Ascending aorta (tissue), 2 donors: ENCODE measurements at places on chromosomes 5 and 9. TPM values are rescaled to one million over a fixed set of nuclear protein-coding genes. Genes with fewer than 3 reads are reported as not detected.
A peak's percentile ranks its signal among the peaks of the same experiment; 100 is the strongest.

GRCh38 chr5:157860898-157861890, 2.2 kb upstream of the CLINT1 start:
- no peak for DNase-seq
- H3K27me3 ChIP-seq = no peaks in the 10 kb centered on the region
- no peaks in the 10 kb centered on the region for H3K36me3 ChIP-seq
- H3K4me1 ChIP-seq = peaks cover 18% of the 10 kb centered on the region
- no peak overlapping the region for H3K27ac ChIP-seq

DNA sequence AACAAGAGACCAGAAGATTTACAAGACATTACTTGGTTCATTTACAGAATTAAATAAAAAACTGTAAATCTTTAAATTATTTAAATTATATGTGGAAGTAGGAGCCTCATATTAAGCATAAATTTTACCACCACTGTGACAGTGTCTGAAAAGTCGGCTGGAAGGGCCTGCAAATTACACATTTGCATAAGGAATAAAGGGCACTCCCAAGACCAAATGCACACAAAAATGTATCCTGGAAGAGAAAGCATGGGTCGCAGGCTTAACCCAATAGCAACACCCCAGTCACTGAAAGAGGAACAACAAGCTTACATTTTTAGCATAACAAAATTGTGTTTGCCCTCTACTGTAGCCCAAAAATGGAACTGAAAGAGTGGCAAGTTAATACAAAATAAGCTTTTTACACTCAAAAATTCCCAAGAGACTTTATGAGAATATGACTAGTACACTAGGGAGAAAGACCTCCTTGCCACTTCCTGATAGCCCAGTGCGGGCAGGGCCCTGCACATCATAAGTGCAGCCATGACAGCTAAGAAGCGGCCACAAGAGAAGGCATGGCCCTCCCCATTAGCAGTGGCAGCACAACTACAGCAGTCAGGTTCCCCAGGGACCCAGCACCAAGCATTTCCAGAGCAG, 482.0 kb downstream of the DTWD2 start:
- H3K27me3 ChIP-seq = no peaks in the 10 kb centered on the region
- H3K27ac ChIP-seq = no peak overlapping the region
- H3K36me3 ChIP-seq = no peaks in the 10 kb centered on the region
- no peak overlapping the region for H3K4me3 ChIP-seq
- DNase-seq = no peak
- H3K4me1 ChIP-seq = no peaks in the 10 kb centered on the region

DNA sequence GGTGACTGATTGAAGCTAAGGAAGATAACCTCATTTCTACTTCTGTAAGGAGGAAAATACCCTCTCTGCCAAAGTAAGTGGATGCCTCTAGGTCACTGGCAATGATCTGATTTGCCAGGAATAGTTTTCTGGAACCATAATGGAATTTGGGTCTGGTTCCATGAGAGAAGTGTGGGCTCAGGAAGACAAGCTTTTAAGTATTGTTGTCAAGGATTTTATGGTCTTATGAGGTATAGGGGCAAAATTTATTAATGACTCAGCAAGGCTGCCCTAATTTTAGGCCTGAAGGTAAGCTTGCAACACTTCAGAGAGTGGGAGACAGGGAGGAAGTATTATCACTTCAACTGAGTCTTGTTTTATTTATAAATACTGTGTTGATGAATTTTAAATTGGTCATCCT, 322.6 kb upstream of the ACTBL2 start:
- DNase-seq = no peak
- H3K4me3 ChIP-seq = no peak overlapping the region
- no peaks in the 10 kb centered on the region for H3K36me3 ChIP-seq
- peaks cover 9% of the 10 kb centered on the region for H3K4me1 ChIP-seq
- H3K27me3 ChIP-seq = no peaks in the 10 kb centered on the region
- no peak overlapping the region for H3K27ac ChIP-seq

GRCh38 chr5:43802119-43802518, 199.1 kb downstream of the NNT start:
- no peak overlapping the region for H3K27ac ChIP-seq
- no peaks in the 10 kb centered on the region for H3K27me3 ChIP-seq
- no peak overlapping the region for H3K4me3 ChIP-seq
- no peak for DNase-seq
- no peaks in the 10 kb centered on the region for H3K4me1 ChIP-seq
- no peaks in the 10 kb centered on the region for H3K36me3 ChIP-seq

GRCh38 chr5:133440467-133441115, 171.8 kb downstream of the FSTL4 start:
- peak overlapping the region; percentile 6 for H3K27ac ChIP-seq
- H3K4me3 ChIP-seq = no peak overlapping the region
- no peak for DNase-seq
- H3K27me3 ChIP-seq = no peaks in the 10 kb centered on the region

- DNase-seq = no peak
- H3K27me3 ChIP-seq = no peaks in the 10 kb centered on the region
- H3K4me3 ChIP-seq = no peak overlapping the region
- no peaks in the 10 kb centered on the region for H3K4me1 ChIP-seq
- H3K27ac ChIP-seq = no peak overlapping the region
Measured at GRCh38 chr9:111854799-111855198, 41.8 kb upstream of the UGCG start.

GRCh38 chr9:74496406-74496805, 729 bp upstream of the RORB start:
- no peak overlapping the region for H3K27ac ChIP-seq
- H3K36me3 ChIP-seq = no peaks in the 10 kb centered on the region
- H3K4me3 ChIP-seq = peak overlapping the region; percentile 63

Gene DBH
- not detected for total RNA-seq

DNA sequence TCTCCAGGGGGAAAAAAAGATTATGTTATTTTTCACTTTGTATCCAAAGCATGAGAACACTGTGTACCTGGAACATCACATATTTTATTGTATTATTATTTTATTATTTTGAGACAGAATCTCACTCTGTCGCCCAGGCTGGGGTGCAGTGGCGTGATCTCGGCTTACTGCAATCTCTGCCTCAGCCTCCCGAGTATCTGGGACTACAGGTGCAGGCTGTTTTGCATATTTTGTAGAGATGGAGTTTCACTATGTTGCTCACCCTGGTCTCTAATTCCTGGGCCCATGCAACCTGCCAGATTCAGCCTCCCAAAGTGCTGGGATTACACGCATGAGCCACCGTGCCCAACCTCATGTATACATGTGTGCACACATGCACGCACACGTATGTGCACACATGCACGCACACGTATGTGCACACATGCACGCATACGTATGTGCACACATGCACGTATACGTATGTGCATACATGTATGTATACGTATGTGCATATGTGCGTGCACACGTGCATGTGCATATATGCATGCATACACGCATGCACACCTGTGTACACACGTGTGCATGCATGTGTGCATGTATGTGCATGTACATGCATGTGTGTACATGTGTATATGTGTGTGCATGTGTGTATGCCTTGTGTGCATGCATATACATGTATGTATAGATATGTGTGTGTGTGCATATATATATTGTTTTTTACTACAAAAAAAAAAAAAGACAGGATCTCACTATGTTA, 9.5 kb upstream of the UGCG start:
- no peaks in the 10 kb centered on the region for H3K27me3 ChIP-seq
- no peak for DNase-seq
- H3K4me3 ChIP-seq = no peak overlapping the region
- no peak overlapping the region for H3K27ac ChIP-seq
- no peaks in the 10 kb centered on the region for H3K4me1 ChIP-seq
- H3K36me3 ChIP-seq = no peaks in the 10 kb centered on the region

DNA sequence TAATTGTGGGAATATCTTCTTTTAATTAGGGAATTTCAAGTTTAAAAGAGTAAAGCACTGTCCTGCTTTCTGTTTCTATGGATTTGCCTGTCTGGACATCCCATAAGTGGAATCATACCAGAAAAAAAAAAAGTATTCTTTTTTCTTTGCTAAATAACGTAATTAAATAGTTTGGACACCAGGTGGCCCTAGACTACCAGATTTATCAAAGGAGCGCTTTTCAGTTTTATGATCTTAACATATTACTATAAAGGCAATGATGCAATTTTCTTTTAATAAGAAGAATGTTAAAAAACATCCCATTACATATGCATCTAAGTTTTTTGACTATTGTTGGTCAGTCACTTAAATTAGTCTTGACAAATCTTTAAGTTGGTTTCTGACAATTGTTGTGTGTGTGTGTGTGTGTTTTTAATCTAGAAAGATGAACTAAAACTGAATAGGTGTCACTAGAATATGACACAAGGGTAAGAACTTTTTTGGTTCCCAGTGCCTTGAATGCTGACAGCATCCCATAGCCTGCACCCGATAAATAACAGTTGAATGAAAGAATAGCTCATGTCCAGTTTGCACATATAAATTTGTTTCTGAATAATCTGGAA, 49.5 kb downstream of the C5orf22 start:
- no peak for DNase-seq
- H3K27me3 ChIP-seq = no peaks in the 10 kb centered on the region
- H3K27ac ChIP-seq = no peak overlapping the region

Gene PSAT1
- 1.9 TPM for total RNA-seq

DNA sequence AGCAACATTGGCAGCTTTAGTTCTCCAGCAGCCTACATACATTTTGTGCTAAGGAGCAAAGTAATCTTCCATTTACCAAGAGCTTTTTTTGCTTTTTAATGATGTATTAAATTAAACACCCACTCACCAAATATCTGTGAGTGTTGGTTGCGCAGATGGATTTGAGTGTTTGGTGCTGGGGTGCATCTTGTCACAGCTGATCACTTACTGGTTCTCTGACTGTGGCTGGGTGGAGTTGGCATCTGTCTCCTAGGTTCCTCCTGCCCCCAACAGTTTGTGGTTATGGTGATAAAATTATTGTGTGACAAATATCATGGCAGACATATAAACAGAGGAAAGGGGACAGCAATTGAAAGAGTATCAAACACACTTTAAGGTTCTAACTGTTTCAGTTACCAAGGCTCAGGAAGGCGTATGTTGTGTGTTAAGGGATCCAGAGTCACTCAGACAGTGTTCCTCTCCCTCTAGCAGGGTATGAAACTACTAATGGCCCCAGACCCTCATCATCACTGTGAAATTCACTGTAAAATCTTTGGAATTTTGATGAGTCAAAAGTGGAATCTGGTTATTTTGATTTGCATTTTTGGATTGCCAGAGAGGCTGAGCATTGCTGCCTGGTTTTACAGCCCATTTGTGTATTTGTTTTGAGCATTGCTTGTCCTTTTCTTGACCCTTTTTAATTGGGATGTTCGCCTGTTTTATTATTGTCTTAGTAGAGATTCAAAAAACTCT, 81.7 kb downstream of the PDE8B start:
- H3K27me3 ChIP-seq = no peaks in the 10 kb centered on the region
- H3K36me3 ChIP-seq = no peaks in the 10 kb centered on the region
- H3K27ac ChIP-seq = no peak overlapping the region
- no peaks in the 10 kb centered on the region for H3K4me1 ChIP-seq
- no peak for DNase-seq

DNA sequence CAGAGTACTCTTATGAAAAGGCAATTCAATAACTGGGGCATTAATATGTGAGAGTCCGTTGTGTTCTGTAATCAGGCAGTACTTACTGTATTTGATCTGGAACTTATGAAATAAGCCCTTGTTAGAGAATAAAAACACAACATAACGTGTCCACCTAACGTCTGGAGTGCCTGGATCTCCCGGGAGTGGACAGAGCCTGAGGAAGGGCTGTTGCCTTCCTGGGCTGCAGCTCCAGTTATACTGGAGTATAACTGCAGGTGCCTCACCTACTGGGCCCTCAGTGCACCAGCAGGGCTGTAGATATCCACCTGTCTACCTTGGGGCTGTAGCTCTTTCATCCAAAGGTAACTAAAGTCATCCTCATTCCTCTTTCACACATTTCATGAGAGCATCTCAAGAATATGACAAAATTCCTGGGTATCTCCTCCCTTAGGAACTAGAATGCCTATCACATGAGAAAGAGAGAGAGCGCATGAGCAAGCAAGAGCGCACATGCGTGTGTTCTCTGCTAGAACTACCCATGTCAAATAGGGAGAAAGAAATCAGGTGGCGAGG, 200.1 kb downstream of the GAPVD1 start:
- H3K27me3 ChIP-seq = no peaks in the 10 kb centered on the region
- peaks cover 19% of the 10 kb centered on the region for H3K36me3 ChIP-seq
- DNase-seq = no peak
- H3K27ac ChIP-seq = no peak overlapping the region
- H3K4me1 ChIP-seq = no peaks in the 10 kb centered on the region

DNA sequence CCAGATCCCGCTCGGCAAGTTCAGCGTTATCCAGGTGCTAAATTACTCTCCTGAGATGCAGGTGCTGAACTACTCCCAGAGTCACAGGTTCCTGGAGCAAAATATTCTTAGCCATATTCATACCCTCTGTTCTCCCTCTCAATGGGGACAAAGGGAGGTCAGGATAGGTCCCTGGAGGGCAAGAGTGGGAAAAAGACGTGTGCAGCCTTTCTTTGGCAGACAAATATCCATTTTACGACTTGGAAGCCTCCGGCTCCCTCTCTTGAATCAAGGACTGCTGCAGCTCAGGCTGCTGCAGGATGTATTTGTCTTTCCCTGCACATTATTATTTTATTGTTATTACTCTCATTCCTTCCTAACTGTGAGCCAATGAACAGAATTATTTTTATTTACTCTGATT, 590.2 kb downstream of the NR2F1-AS1 start:
- H3K4me3 ChIP-seq = no peak overlapping the region
- H3K27ac ChIP-seq = no peak overlapping the region
- no peak for DNase-seq
- no peaks in the 10 kb centered on the region for H3K4me1 ChIP-seq
- H3K36me3 ChIP-seq = no peaks in the 10 kb centered on the region

DNA sequence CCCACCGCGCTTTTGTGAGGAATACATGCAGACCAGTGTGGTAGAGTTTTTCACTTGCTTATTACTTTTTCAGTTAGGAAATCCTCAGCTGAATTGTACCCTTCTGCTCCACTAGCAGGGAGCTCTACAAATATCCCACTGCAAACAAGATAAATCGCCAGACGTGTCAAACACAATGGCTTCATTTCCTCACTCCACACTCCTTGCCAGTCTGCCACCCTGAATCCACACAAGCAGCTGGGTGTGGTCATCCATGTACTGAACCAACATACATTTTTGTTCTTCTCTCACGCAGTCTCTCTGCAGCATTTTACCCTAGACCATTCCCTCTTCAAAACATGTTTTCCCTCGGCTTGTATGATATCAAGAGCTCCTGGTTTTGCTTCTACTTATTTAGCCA, 3.7 kb upstream of the ROR2 start:
- H3K36me3 ChIP-seq = no peaks in the 10 kb centered on the region
- no peak for DNase-seq
- no peak overlapping the region for H3K4me3 ChIP-seq

GRCh38 chr5:180816608-180817534, 14.3 kb upstream of the MGAT1 start:
- no peak overlapping the region for H3K4me3 ChIP-seq
- no peaks in the 10 kb centered on the region for H3K27me3 ChIP-seq
- peak overlapping the region; percentile 60 for H3K27ac ChIP-seq
- peaks cover 25% of the 10 kb centered on the region for H3K4me1 ChIP-seq

Gene TLX3
- total RNA-seq = not detected

DNA sequence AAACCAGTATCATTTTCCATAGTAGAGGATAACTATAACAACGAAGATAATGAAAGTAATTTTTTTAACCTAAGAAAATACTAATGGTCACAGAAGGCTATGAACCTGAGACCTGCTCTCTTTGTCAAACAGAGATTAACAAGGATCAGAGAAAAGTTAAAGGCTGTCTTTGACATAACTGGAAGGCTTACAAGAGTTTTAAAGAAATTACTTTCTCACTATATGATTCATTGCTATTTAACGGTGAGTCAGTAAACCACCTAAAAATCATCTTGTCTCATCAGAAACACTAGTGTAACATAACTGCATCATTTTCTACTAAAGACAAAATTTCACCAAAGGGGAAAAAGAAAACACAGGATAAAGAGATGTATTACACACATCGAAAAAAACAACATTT, 19.3 kb downstream of the MLANA start:
- no peaks in the 10 kb centered on the region for H3K27me3 ChIP-seq
- H3K36me3 ChIP-seq = peaks cover 14% of the 10 kb centered on the region
- no peak overlapping the region for H3K27ac ChIP-seq
